ENCODE measurements at places on chromosomes 13 and 19.

- DNase-seq, result no peak
Observed at GRCh38 chr13:40391788-40392187, 274.7 kb downstream of the FOXO1 start.

DNA sequence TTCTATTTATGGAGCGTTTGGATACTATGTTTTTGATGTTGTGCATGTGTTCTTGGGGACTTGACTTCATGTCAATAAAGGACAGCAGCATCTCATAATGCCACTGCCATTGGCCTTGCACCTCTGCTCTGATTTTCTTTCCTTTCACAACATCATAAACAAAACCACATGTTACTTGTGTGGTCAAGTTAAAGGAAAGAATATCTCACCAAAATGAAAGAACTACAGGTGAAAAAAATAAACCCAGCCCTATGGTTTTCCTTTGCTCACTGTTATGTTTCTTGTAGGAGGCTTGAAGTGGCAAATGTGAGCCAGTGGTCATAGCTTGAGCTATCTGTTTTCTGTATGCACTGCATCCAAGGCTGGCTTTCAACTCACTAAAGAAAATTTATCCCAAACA lies 240.4 kb downstream of the KCNRG start:
- no peak for DNase-seq

- DNase-seq, result no peak
Observed at GRCh38 chr13:51959773-51960172, 51.5 kb downstream of the ATP7B start.

DNA sequence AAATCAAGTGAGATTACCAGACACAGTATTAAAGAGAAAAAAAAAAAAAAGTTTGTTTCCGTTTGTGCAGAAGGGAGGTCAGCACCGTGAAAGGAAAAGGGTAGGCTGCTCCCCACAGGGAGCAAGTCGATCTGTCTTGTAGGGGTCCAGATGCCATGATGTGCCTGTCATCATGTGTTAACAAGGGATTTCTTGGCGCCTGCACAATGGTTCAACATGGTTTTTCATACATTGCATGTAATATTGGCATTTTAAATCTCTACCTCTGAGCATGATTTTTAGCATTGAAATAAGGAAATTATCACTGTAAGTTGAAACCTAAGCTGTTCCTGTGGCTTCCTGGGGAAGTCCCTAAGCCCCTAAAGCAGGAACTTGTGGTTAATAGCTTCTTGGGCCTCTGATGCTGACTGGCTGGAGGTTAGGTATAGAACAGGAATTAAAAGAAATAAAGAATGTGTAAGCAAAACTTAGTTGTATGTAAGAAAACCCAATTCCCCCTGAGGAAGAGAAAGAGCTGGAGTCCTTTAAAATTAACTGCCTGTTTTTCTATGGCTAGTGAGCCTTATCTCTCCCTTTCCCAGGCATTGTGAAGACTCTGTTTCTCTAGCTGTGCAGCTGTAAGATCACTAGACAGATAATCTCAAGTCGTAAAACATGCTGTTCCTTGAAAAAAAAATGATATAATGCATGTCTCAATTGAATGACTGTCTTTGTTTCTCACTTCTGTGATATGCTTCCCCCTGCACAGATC lies 7.4 kb upstream of the FCGBP start:
- no peak for DNase-seq

- no peak for DNase-seq
Observed at GRCh38 chr13:41130356-41130755, 2.2 kb downstream of the KBTBD6 start.

DNA sequence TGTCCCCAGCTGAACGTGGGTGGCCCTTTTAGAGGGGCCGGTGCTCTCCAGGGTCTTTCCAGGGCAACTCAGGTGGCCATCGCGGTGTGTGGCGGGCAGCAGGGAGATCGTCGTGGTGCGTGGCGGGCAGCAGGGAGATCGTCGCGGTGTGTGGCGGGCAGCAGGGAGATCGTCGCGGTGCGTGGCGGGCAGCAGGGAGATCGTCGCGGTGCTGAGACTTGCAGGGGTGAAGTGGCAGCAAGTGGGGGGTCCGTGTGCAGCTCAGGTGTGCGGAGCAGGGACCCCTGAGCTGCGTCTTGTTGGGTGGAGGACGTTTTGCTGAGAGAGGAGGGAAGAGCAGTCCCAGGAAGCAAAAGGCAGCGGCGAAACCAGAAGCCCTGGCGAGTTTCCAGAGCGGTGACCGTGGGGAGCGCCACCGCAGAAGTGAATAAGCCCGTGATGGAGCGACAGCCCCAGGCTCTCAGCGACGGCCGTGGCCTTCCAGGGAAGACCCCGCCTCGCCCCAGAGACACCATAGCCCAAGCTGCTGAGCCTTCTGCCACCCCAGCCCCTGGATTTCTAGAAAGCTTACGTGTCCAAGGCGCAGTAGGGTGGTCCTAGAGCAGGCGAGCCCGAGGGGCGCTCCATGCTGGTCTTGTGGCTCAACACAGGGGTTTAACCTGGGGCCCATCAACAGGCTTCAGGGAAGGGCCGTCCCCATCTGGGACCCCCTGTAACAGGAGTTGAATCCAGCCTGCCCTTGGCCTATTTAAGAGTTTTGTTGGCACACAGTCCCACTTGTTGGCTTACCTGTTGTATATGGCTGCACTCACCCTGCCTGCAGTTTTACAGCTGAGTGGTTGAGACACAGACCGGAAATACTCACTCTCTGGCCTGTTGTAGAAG lies 5.4 kb downstream of the NCLN start:
- DNase-seq, result no peak

GRCh38 chr13:43815204-43815603 lies 28.4 kb upstream of the ENOX1 start:
- DNase-seq, result peak; percentile 30

DNA sequence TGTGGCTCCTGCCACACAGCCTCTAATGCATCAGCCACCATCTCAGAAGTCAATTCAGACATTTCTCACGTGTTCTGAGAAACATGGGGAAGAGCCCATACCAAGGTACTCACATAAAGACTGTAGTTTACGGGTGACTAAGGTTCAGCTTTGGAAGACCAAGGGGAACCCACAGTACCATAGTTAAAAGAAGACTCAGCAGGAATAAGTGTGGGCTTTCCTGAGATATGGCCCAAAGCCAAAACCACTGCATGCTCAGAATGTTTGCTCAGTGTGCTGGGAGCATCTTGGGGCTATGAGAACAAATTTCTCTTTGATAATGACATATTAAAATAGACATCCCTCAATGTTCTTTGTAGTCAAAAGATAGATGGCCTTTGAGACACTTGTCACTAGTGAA lies 283.8 kb downstream of the DCT start:
- DNase-seq, result peak; percentile 84

GRCh38 chr13:114017966-114018365 lies 44.1 kb upstream of the C13orf46 start:
- no peak for DNase-seq

DNA sequence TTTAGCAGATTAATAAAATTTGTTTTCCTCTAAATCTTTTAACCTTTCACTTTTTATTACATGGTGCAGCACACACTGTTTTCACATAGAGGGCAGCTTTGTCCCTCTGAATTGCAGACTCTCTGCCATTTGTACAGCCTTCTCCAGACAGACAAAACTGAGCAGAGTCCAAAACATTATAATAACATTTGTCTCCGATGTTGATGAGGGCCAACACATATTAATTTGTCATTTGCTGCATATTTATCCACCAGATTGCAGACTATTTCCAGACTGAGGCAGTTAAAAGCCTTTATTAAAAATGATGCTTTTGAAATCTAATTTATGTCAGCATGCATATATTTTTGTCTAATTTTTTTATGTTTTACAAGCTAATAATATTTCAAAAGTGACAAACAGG lies 1251.9 kb upstream of the SLC10A2 start:
- no peak for DNase-seq

DNA sequence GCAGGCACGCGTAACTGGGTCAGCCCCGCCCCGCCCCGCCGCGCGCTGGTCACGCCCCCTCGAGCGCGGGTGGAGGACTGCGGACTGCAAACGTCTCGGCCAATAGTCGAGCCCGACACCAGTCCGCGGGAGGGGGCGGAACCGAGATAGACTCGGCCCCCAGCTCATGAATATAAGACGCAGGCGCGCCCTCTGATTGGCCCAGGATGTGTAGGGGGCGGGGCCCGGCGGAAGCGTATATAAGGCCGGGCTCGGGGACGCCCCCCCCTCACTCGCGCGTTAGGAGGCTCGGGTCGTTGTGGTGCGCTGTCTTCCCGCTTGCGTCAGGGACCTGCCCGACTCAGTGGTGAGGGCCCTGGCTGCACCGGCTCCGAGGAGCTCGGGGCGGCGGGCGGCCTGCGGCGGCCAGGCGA lies at the start of gene CIRBP:
CIRBP (plus strand) TSS at position 268 of the 413 bp plus-strand sequence. CDS start 1,602 bp downstream, outside the sequence.
- peak; percentile 98 for DNase-seq

GRCh38 chr13:77563111-77563510 lies 27.6 kb downstream of the SCEL start:
- DNase-seq, result no peak

- no peak for DNase-seq
Observed at GRCh38 chr19:55253842-55254624, 4.8 kb downstream of the PPP6R1 start.

DNA sequence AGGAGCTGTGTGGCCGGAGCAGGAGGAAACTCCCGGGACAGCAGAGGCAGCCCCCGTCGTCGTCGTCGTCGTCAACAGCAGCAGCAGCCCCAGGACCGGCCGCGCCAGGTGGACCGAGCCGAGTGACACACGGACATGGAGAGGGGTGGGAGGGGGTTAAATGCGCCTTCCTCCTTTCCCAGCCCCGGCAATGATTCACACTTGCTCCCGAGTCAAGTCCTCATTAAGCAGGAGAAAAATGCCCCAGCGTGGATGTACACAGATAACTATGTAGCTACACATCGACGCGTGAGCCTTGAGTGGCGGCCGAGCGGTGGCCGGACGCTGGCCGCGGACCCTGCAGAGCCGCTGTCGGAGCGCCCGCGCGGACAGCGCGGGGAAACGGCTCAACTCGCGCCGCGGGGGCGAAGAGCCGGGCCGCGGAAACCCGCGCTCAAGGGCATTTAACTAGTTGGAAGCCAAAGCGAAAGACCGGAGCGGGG lies 645 bp downstream of the UBL3 start:
- no peak for DNase-seq

DNA sequence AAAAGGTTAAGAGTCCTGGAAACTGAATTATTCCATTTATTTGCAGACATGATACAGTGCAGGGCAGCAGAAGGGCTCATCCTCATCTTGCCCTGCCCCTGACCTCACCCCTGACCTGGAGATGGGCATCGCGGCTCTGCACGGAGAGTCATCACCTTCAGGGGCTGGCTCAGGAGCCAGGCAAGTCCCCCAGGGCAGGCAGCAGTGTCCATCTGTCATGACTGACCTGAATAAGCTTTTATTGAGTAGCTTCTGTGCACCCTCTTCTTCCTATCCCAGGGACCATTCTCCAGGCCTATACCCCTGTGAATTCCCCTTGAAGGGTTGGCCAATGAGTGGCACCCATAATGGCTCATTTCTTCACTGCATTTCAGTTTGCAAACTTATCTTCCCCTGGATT lies 484.2 kb downstream of the ZNF536 start:
- no peak for DNase-seq

GRCh38 chr13:106322628-106323027 lies 212.8 kb downstream of the EFNB2 start:
- no peak for DNase-seq

DNA sequence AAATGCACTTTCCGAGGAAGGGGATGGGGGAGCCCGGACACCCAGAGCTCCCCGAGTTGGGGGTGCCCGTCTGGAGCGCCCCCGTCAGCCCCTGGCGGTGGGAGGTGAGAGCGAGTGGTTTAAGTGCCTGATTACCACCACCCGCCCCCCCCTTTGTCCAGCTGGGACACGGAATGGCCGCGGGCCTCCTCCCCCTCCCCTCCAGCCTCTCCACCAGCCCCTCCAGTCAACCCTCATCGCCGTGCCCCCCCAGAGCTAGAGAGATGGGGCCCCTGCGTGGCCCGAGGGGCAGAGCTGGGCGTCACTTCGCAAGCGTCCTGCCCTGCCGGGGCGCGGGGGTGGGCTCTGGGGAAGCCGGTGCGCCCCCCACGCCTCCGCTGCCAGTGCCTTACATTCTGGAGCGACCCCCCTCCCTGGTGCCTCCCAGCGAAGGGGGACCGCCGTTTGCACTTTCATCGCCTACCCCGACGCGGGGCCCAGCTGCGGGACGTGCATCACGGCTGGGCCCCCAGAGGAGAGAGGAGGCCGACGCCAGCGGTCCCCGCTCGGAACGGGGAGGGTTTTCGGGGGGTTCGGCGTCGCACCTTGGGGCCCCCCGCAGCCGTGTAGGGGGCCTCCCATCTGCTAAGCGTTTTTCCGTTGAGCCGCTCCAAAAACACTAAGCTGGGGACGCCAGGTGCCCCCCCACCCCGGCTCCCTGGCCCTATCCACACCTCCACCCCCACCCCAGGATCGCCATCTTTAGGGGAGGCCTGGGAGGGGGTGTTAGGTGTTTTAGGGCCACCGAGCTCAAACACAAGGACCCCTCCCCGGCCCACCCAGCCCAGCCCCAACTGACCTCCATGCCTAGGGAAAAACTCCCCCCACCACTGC lies 16.4 kb downstream of the SMIM24 start:
- DNase-seq, result no peak

- no peak for DNase-seq
Observed at GRCh38 chr19:52990759-52991418, 22.8 kb upstream of the ERVV-1 start.

DNA sequence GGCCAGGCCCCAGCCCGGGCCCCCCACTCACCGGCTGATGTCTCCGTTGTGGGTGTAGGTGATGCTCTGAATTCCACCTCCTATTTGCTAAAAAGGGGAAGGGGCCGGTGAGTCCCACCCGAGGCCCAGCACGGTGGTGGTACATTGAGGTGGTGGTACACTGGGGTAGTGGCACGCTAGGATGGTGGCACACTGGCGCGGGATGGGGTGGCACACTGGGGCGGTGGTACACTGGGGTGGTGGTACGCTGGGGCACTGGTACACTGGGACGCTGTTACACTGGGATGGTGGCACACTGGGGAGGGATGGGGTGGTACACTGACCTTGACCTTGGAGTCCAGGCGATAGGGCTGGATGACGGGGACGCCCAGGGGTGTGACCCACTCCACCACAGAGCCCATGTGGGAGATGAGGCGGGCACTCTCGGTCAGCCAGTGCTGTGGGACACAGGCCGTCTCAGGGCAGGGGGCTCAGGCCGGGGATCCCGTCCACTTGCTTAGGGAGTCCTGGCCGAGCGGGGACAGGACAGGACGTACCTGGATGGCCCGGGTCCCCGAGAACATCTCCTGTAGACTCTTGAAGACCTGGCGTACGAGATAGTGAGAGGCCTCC lies 14.6 kb downstream of the POLRMT start:
- no peak for DNase-seq

- DNase-seq, result no peak
Observed at GRCh38 chr19:52662631-52663030, 24.5 kb upstream of the ZNF83 start.

GRCh38 chr19:15294561-15294990 lies 37.8 kb downstream of the BRD4 start:
- DNase-seq, result no peak

- no peak for DNase-seq
Observed at GRCh38 chr19:27868007-27868406, 1344.9 kb downstream of the UQCRFS1 start.
